ENCODE measurements at places on chromosomes 7 and 10.

GRCh38 chr10:97353945-97354344 lies 19.4 kb upstream of the FRAT2 start:
- no peak for DNase-seq

- no peak for DNase-seq
Measured at GRCh38 chr7:133869556-133869955, 257.6 kb upstream of the LRGUK start.

- DNase-seq, result no peak
Measured at GRCh38 chr10:114499630-114500190, 95.4 kb upstream of the AFAP1L2 start.

GRCh38 chr10:86649471-86650150 lies 4.7 kb upstream of the OPN4 start:
- DNase-seq, result peak; percentile 62

- no peak for DNase-seq
Measured at GRCh38 chr7:50462361-50462760, 12.2 kb upstream of the FIGNL1 start.

GRCh38 chr7:15399441-15399840 lies 162.4 kb downstream of the AGMO start:
- no peak for DNase-seq

DNA sequence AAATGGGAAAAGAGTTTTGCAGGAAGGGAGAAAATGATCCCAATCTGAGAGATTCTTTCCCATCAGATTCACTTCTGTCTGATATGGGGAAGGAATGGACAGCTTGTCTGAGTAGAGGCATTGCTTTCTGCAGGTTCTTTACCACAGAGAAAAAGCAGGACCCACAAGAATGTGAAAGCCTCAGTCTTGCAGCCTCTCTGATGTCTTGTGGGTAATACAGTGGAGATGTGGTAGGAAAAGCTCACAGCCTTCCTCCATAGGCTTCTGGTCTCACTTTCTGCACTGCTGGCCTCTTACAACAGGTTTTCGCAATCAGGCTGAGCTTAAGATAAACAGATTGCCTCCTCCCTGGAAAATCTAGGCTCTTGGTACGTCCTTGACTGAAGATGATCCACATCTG lies 551 bp downstream of the IFIT1 start:
- DNase-seq, result peak; percentile 63

DNA sequence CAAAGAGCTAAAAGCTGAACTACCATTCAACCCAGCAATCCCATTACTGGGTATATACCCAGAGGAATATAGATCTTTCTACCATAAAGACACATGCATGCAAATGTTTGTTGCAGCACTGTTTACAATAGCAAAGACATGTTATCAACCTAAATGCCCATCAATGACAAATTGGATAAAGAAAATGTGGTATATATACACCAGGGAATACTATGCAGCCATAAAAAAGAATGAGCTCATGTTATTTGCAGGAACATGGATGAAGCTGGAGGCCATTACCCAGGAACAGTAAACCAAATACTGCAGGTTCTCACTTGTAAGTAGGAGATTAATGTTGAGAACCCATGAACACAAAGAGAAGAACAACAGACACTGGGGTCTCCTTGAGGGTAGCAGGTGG lies 1295.1 kb downstream of the TYW1 start:
- no peak for DNase-seq

DNA sequence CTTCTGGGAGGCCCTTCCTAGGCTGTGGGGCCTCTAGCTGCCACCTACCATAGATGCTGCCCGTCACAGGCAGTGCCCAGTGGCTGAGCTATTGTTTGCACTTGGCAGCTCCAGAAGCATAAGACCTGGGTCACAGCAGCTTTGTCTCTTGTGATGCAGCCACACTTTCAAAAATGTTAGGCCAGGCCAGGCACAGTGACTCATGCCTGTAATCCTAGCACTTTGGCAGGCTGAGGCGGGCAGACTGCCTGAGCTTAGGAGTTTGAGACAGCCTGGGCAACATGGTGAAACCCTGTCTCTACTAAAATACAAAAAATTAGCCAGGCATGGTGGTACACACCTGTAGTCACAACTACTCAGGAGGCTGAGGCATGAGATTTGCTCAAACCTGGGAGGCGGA lies 9.5 kb upstream of the KAZALD1 start:
- peak; percentile 78 for DNase-seq

- DNase-seq, result no peak
Measured at GRCh38 chr10:115045499-115045898, 47.7 kb upstream of the ATRNL1 start.

- DNase-seq, result no peak
Measured at GRCh38 chr7:34837316-34837715, 179.3 kb downstream of the NPSR1 start.

DNA sequence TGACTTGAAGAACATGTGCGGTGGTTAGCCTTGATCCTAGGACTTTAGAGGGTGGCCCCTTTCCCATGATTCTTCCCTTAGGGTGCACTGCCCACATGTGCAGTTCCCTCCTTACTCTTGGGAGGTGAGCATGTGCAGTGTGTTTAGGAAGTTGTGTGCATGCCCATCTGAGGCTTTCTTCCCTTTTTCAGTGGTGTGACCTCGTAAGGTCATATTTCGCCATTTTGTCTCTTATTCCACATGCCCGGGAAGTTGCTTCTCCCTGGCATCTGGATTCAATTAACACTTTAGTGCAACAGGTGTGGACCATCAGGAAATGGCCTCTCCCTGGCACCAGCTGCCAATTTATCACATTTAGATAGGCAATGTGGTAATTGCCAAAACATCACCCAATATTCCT lies 380.6 kb upstream of the VSTM2A start:
- no peak for DNase-seq

- no peak for DNase-seq
Measured at GRCh38 chr7:101608772-101609713, 20.1 kb downstream of the MYL10 start.

- DNase-seq, result no peak
Measured at GRCh38 chr7:22660293-22660692, 66.7 kb upstream of the IL6 start.

DNA sequence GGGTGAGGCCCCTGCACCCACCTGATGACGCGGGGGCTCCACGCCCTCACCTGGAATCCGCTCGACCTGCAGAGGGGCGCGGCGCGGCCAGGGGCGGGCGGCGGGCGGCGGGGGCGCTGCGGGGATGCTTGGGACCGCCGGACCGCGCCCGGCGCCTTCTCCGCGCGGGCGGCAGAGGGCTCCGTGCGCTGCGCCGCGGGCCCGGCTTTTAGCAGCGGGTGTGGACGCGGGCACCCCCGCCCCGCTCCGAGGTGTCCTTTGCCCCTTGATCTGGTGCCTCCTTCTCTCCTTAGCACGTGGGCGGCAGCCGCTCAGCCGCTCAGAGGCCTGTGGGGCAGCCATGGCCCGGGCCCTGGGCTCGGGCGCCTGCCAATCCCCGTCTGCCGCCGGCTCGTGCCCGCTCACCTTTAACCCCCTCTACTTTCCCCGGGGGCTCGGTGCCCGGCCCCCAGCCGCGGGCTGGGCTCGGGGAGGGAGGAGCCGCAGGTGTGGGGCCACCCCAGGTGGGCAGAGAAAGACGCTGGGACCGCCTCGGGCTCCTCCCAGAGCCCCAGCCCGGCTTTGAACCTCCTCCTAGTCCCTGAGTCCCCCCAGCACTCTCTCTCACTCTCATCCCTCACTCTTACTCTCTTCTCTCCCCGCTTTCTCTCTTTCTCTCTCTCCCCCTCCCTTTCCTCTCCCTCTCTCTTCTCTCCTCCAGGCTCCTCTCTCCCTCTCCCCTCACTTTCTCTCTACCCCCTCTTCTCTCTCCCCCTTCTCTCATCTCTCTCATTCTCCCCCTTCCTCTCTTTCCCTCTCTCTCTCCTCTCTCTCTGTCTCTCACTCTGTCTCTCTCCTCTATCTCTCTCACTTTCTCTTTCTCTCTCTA lies 19.7 kb upstream of the VPS37D start:
- DNase-seq, result no peak

- DNase-seq, result peak; percentile 64
Measured at GRCh38 chr10:132648072-132648850, 110.7 kb downstream of the INPP5A start.

GRCh38 chr7:68699090-68699711 lies 899.1 kb upstream of the AUTS2 start:
- no peak for DNase-seq

- DNase-seq, result no peak
Measured at GRCh38 chr7:17939211-17939605, 1.1 kb downstream of the SNX13 start.

- no peak for DNase-seq
Measured at GRCh38 chr10:84510121-84510520, 181.7 kb downstream of the CCSER2 start.

DNA sequence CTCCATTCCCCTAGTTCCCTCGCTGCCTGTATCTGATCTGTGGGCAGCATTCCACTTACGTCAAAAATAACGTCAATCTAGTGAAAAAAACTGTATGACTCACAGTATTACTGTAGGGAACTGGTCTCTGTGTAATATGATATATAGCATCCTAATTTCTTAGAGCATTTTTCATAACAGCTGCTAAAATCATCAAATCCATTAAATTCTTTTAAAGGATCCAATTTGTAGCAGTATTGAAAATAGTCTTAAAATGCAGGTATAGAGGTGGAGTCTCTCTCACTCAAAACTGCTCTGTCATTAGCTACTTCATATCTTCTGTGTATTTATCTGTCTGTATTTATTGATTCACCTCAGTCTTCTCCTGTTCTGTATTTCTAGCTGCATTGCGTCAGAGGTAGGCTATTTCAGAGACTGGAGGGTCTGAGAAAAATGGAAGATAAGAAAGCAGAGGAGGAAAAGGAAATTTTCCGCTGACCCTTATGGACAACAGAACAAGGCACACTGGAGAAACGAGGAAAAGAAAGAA lies 59.9 kb downstream of the PON1 start:
- DNase-seq, result no peak

DNA sequence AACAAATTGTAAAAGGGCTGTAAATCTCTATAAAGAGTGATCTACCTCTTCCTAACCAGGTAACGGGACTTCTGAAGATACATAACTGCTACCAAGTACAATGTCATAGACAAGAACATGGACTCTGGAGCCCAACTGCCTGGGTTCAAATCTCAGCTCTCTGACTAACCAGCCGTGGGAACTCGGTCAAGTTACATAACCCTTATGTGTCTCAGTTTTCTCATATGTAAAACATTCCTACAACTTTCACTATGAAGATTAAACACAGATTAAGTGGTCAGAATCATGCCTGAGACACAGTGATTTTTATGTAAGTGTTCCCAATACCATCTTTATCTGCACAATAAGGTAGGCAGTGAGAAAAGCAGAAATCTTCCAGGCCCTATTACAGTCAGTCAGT lies 52.6 kb downstream of the ITGB1 start:
- DNase-seq, result no peak

DNA sequence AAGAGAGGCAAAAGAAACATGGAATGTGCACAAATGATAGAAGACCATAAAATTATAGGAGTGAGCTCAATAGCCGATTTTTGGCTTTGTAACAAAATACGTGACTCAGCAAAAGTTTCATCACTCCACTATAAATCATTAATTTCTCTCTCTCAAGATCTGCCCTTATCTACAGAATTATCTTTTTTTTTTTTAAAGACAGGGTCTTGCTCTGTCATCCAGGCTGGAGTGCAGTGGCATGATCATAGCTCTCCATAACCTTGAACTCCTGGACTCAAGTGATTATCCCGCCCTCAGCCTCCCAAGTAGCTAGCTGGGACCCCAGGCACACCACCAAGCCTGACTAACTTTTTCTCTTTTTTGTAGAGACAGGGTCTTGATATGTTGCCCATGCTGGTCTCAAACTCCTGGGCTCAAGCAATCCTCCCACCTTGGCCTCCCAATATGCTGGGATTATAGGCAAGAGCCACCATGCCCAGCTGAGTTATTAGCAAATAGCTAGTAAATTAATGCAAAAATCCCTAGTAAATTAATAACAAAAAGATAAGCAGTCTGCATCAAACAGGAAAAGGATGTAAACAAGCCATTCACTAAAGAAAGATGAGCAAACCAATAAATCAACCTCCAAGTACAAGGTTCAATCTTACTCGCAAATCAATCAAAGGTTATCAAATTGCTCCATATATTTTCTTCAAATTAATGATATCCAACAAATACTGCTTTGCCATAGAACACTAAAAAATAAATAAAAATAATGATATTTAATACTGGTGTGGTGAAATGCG lies 450.7 kb downstream of the PARD3 start:
- no peak for DNase-seq

DNA sequence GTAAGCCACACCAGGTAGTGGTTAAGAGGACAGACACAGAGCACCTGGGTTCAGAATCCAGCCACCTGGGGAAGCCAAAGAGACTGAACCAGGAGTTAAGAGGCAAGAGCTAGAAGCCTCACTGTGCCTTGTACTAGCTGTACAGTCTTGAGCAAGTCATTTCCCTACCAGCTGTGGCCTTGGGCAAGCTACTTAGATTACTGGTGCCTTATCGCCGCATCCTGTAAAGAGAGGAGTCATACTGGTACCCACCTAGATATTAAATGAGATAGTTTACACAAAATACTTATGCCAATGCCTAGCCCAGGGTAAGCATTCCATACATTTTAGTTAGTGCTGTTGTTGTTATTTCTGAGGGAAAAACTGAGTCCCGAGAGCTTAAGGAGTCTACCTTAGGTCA lies 47.7 kb downstream of the HABP2 start:
- no peak for DNase-seq

DNA sequence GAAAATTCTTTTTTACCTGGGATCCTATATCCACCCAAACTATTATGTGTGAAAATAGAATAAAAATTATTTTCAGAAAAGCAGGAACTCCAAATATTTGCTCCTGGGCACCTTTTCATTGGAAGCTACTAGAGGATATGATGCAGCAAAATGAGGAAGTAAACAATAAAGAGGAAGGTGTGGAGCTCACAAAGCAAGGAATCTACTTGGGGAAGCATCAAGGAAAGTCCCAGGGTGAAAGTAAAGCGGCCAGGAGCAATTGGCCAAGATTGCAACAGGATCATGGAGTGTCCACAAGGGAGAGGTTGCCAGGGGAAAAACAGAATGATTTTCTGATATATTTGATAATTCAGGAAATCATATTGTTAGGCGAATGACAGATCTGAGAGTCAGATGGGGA lies 80.8 kb downstream of the CARD11 start:
- no peak for DNase-seq

- no peak for DNase-seq
Measured at GRCh38 chr10:51654918-51655317, 44.5 kb downstream of the CSTF2T start.

- DNase-seq, result no peak
Measured at GRCh38 chr7:148967602-148968001, 60.7 kb downstream of the PDIA4 start.

GRCh38 chr7:82051601-82052000 lies 281.8 kb upstream of the HGF start:
- DNase-seq, result no peak

DNA sequence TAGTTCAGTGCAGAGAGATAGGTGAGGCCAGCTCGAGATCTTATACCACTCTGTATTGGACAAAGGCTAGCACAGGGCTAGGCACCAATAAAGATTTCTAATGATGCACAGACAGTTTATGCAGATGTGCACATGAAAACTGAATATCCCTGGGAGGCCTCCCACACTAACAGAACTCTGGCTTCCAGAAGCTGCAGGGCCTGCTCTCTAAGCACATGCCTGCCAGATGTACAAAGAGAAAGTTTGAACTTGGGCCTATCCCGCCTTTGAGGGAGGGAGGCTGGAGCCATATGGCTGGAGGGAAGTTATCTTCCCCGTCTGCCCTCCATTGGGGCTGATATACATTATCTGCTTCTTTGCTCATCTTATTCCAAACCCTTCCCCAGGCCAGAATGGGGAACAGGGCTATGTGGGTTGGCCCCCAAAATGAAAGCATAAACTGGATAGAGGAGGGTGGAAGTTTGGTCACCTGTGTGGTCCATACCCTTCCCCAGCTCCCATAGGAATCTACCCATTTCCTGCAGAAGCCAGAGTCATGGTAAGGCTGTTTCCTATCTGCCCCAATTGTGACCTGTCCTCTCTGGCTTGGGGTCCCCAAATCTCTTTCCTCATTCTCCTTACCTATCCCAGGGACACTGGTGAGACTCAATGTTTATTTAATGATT lies 3.8 kb downstream of the KAZALD1 start:
- no peak for DNase-seq

All from tibial artery (tissue), 4 donors.